Stomach (tissue), 19 donors: ENCODE measurements at places on chromosomes 3 and 15. TPM values are rescaled to one million over a fixed set of nuclear protein-coding genes. Genes with fewer than 3 reads are reported as not detected.

CTDSPL gene
- 20.9 TPM for total RNA-seq

UQCC5 gene
- not detected for total RNA-seq

PXYLP1 gene
- total RNA-seq, result 4.5 TPM

OSBPL10 gene
- 21.3 TPM for total RNA-seq

IGSF10 gene
- not detected for total RNA-seq

DNA sequence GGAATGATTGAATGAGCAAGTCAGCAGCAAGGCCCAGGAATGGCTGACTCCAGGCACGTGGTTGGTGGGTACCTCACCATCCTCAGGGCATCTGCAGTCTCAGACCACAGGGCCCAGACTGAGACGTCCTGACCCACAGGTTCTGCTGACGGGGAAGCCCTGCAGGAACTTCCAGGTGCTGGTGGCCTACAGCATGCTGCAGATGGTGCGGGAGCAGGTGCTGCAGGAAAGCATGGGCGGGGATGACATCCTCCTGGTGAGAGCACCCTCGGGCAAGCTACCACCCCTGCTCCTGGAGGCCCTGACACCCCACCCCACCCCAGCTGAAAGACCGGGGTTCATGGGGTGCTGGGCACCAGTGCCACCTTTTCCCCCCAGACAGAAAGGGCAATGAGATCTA, 14.1 kb downstream of the TBC1D21 start:
- no peak for DNase-seq

GRCh38 chr3:21238661-21239060, 512.3 kb downstream of the ZNF385D start:
- no peak for DNase-seq

- DNase-seq, result no peak
Observed at GRCh38 chr3:99442599-99442998, 195.8 kb upstream of the COL8A1 start.

- no peak for DNase-seq
Observed at GRCh38 chr3:79598594-79598993, 169.2 kb downstream of the ROBO1 start.

DNA sequence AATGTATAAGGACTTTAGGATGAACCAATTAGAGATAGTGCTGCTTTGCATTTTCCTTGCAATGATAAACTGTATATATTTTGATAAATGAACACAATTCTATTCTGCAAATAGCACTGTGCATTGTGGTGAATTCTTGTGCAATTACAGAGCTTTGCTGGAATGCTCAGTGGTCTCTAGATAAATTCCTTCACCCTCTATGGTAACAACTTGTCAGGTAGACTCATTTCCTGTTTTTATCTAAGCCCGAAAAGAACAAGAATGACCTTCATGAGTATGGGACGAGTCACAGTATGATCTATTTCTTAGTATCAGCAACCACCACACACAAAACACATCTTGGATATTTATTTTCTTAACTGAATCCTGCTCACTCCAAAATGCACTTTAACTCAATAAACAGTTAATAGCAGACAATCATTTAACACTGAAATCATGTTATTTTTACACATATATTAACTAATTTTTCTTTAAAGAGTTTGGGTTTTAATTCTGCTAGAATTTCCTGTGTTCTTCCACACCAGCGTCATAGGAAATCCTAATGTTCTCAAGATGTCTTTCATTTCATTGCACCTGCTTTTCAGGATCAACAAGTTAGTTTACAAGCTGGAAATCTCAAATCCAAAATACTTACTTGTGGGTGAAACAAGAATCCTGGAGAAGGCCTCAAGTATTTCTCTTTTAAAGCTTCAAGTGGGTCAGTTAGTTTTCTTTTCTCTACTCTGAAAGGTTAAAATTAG, 551.2 kb downstream of the MECOM start:
- DNase-seq, result no peak

- DNase-seq, result no peak
Observed at GRCh38 chr3:58607816-58608215, 30.6 kb upstream of the FAM107A start.

DNA sequence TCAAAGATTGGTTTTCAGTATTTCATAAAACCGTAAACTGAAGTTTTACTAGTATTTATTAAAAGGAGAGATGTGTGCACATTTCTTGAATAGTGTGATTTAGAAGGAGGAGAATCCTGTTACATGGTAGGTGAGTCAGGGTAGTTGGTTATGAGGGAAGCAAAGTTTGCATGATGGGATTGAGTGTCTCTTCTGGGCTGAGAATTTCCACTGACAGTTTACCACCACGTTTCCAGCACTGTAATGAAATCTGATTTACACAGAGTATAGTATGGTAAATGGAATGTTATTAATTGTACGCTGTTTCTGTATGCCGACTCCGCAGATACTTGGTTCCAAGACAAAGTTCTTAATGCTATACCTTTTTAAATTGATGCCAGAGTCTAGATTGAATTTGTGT, 1.6 kb downstream of the NECTIN3 start:
- DNase-seq, result peak; percentile 15

DNA sequence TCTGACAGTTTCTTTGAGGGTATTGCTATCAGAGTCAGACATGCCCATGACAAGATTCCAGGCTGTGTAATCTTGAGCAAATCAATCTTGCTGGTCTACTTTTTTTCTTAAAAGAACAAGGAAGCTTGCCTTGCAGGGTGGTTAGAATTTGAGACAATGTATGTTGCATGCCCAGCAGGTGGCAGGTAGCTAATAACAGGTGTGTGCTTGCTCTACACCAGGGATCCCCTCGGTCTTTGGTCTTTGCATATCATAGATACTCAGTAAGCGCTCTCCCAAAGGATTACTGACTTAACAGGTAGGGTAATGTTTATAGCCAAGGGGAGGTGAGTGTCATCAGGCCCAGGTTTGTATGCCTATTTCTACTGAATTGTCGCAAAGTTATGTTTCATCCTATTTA, 37.3 kb downstream of the CACNA1D start:
- DNase-seq, result no peak

- DNase-seq, result no peak
Observed at GRCh38 chr3:5828251-5828650, 640.7 kb downstream of the EDEM1 start.

DNA sequence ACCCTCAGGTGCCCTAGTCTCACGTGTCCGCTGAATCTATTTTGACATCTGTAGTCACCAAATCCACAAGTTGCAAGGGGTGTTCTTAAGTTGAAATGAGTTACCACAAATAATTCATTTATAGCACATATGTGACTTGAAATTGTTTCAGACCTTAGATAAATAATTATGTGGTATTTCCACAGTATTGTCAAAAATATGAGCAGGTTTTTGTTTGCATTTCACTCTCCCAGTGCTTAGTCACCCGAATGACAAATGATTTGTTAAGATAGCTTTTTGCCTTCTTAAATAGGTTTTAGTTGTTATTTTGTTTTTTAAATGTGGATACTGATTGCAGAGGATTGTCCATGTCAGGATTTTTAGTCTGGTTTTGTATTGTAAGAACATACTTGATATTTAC, 2.6 kb downstream of the MFSD1 start:
- no peak for DNase-seq

DNA sequence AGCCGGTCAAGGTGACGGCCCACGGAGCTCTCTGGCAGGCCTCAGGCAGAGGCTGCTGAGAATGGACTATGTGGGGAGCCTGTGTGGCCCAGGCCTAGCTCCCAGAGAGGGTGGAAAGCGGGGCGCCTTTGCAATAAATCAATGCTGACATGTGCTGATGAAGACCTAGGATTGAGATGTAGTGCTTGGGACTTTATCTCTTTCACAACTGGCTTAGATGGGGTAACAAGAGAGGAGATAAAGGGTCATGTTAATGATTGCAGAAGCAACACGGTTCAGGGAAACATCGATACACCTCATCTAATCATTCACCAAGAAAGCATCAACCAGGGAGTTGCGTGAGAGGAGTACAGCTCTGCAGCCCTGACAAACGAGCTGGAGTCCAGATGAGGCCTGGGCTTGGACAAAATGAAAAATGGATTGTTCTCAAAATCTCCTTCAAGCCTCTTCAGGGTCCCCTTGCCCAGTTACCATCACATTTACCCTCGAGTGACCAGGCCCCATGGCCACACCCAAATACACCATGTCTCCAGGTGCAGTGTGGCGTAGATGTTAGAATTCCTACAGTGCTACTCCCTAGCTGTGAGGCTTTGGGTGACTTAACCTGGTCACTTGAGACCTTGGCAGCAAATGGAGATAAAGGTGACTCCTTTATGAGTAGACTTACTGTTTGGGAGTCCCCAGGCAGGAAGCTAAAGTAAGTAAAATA, 146.4 kb upstream of the LIPC start:
- no peak for DNase-seq

- peak; percentile 41 for DNase-seq
Observed at GRCh38 chr3:179324270-179324754, 1.5 kb downstream of the ZNF639 start.

DNA sequence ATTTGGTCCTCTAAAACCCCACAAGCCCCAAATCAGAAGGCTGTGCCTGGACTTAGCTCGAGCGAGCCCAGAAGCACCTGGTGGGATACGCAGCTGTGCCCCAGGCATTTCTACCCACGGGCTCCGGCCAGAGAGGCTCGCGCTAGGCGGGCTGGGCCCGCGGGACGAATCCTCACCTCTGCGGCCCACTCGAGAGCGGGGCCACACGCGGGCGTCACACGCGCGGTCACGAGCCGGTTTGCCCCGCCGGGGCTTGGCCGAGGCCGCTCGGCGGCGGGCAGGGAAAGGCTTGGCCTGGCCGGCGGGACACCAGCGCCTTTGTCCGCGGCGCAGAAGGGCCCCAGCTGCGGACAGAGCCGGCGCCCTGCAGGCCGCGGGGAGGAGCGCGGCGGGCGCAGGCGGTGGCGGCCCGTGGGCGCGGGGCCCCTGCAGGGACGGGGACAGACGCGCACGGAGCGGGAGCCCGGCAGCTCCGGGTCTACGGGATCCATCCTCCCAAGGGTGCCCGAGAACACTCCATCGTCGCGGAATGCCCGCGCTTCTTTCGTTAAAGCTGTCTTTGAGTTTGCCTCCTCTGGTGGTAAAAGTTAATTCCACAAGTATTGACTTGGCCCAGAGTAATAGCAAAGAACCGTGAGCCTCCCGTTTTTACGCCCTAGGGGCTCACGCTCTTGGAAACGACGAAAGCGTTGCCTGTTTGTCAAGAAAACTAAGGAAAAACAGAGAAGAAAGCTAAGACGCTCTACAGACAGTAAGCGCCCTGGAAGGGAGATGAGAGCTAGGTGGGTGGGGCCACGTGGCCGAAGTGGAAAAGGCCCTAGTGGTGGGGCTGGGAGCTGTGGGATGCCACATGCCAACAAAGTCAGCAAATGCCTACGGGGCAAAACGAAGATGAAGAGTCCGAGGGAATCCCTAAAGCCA, 26.4 kb downstream of the TYRO3 start:
- DNase-seq, result peak; percentile 48

GRCh38 chr3:114231616-114232015, 5.8 kb downstream of the ZNF80 start:
- DNase-seq, result peak; percentile 23

GRCh38 chr3:69987833-69988232, 11.7 kb upstream of the SAMMSON start:
- DNase-seq, result no peak

- no peak for DNase-seq
Observed at GRCh38 chr15:23503980-23504379, 56.9 kb upstream of the GOLGA6L2 start.
